ENCODE measurements at places on chromosomes 11 and 22.
A peak's percentile ranks its signal among the peaks of the same experiment; 100 is the strongest.

DNA sequence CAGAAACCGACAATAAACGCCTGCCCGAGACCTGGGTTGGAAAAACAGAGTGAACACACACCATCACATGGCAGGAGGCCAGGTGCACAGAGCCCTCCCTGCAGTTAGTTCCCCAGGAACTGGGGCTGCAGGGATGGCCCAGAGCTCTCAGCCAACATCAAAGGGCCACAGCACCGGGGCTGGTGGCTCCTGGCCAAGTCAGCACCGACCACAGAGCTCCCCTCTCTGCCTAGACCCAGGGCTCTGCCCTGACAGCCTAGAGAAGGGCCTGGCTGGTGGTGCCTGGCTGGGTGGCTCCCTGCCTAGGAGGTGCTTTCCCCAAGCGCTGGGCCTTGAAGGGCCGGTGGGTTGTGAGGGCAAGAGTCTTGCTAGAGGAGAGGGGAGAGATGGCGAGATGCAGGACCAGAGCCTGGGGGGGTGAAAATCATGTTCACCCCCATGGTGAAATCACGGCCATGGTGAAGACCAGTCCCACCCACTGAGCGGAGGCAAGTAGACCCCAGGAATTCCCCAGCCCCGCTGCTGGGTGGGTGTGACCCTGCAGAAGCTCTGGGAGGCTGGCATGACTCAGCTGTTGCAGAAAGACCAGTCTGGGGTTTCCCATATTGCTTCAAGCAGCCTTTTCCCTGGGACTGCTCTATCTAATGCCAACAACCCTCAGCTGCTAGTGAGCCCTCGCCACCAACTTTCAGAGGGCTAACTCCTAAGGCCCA lies 7.2 kb upstream of the BID start:
- peak; percentile 75 for DNase-seq

DNA sequence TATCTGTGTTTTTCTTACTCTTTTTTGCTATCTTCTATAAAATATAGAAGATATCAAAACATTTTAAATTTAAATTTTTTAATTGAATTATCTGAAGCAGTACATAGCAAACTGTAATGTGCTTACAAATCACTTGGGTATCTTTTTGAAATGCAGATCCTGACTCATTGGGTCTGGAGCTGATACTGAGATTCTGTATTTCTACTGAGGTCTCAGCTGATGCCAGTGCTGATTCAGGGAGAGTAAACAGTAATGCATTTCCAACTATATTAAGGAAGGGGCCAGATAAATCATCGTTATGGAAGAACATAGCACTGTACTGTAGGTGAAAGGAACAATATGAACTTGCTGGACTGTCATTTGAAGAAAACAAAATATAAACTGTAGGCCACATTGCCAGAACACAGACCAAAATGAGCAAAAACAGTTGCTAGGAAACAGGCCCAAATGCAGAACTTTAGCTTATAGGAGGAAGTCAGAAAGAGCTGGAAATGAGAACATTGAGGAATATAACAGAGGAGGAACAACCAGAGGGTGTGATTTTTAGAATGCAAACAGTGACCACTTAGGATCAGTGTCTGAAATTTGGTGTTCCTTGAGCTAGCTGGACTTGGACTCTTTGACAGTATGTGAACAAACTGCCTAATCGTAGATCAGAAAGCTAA lies 3.3 kb downstream of the ARL14EP start:
- no peak for DNase-seq

- no peak for DNase-seq
Measured at GRCh38 chr11:128424271-128424711, 163.1 kb downstream of the ETS1 start.

GRCh38 chr22:49010901-49011300 lies 816.8 kb downstream of the BRD1 start:
- DNase-seq, result no peak

DNA sequence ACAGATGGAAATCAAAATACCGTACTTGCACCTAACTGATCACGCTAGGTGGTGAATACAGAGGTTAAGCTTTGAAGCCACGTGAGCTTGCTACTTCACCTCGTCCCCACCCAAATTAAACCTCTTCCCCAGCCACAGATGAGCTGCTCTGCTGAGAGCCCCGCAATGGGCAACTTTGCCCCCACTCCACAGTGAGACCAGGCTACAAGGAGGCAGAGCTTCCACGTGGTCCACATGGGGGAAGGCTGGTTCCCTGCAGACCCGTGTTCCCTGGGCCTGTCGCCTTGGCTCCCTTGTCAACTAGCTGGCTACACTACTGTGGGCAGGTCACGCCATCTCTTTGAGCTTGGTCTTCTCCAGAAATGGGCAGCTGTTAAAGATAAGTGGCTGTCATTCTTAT lies 10.9 kb downstream of the CD5 start:
- no peak for DNase-seq

- DNase-seq, result peak; percentile 67
Measured at GRCh38 chr22:46934746-46935491, 172.5 kb downstream of the TBC1D22A start.

DNA sequence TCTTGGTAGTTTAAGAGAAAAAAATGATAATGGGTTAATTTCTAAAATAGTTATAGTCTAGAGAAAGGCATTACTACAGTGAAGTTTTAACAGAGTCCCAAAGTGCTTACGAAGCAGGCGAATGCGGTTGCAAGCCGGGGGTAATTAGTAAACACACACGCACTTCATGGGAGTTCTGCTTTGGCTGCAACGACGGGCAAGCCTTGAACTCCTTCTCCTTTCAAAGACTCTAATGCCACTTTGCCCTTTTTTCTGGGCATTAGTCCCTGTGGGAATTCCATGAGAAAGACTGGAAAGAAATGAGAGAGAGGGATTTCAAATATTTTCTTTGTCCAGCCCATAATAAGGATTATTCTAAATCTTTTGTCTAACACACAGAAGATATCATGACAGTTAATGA lies 66.1 kb downstream of the TENM4 start:
- DNase-seq, result no peak

DNA sequence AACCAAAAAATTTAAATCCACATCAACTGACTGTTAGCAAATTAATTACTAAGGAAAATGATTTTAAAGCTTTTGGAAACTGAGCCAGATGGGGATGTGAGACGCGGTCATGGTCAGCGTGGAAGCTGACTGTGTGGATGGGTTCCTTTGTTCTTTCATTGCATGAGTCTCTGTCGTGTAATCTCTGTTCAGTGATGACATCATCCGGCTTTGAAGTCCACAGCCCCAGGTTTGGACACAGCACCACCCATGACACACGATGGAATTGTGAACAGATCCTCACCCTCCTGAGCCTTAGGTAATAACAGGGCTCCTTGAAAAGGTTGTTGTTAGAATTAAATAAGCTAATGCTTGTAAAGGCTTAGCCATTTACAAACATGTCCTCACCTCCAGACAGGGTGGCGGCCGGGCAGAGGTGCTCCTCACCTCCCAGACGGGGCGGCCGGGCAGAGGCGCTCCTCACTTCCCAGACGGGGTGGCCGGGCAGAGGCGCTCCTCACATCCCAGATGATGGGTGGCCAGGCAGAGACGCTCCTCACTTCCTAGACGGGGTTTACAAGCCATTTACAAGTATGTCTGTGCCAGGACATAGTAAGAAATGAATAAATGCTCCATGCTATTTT lies 677.3 kb downstream of the TBC1D22A start:
- DNase-seq, result no peak

DNA sequence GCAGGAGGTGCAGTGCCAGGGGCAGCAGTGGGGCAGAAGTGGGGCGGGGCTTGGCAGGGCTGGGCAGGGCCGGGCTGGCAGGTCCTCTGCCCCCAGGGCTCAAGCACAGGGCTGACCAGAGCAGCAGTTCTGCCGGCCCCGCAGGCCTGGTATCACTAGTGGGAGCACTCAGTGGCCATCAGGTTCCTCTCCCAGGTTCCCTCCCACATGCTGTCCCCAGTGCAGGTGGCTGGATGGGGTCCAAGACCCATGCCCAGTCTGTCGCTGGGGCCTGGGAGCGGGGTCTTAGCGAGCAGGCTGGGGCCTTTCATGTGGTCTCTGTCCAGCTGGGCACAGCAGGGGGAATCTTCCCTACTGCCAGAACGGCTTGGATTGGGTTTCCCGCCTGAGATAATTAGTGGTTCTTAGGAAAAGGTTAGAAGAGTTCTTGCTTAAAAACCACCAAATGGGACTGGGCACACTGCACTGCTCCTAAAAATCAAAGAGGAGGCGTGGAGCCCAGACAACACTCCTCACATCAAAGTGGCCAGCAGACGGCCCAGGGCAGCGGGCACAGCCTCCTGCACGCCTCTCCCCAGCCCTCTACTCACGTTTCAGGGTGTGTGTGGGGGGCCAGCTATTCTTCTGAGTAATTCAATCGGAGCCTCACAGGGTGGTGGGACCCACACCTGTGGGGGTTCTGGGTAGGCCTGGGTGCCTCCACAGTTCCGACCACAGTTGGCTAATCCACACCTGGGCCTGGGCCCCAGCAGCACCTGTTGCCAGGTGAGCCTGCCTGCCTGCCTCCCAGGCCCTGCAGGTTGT lies 45.6 kb downstream of the TPCN2 start:
- no peak for DNase-seq

- no peak for DNase-seq
Measured at GRCh38 chr22:41094041-41094593, 1.7 kb downstream of the EP300 start.

- DNase-seq, result no peak
Measured at GRCh38 chr11:69654001-69654659, 13.2 kb downstream of the CCND1 start.

GRCh38 chr11:43359422-43359818 lies 700 bp downstream of the TTC17 start:
- no peak for DNase-seq

GRCh38 chr11:116989184-116989583 lies 109.0 kb downstream of the SIK3 start:
- no peak for DNase-seq

DNA sequence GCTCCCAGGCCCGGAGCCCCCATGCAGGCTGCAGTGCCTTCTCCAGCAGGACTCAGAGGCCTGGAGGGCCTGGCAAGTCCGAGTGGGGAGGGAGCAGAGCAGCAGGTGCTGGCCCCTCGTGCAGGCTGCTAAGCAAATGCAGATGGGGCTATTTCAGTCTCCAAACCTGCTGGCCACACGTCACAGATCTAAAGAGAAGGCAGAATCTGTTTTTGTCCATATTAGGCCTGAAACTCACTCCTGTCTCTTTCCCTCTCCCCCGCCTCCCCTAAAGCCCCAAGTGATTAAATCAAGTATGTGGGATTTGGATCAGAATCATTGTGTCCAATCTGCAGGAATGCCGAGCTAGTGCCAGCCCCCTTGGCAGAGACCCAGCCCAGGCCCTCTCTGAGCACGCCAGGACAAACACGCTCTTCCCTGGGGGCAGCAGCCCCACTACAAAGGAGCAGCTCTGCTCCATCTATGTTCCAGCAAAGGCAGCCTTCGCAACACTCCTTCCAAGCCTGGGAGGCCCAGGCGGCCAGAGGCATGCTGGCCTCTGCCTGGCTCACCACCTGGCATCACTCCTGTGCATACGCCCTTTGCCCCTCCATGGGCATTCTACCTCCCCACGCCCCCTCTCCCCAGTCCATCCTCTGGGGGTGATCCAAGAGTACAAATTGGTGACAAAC lies 26.5 kb downstream of the RPL27A start:
- DNase-seq, result peak; percentile 94

- DNase-seq, result no peak
Measured at GRCh38 chr11:68226421-68226820, 13.3 kb upstream of the KMT5B start.

DNA sequence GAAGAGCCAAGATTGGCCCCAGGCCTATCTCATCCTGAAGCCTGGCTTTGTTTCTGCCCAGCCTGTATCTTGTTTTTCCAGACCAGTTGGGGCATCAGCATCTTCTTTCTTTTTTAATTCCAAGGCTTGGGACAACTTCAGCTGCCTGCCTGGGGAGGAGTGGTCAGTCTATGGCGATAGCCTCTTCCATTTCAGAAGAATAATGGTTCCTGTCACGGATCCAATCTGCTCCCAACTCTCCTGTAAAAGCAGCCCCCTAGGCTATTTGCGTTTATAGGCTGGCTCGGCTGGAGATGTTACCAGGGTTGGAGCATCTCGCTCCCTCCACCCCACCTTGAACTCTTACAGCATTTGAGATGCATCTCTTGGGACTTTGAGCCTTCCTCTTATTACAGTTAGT lies 145.2 kb upstream of the CADM1 start:
- no peak for DNase-seq

DNA sequence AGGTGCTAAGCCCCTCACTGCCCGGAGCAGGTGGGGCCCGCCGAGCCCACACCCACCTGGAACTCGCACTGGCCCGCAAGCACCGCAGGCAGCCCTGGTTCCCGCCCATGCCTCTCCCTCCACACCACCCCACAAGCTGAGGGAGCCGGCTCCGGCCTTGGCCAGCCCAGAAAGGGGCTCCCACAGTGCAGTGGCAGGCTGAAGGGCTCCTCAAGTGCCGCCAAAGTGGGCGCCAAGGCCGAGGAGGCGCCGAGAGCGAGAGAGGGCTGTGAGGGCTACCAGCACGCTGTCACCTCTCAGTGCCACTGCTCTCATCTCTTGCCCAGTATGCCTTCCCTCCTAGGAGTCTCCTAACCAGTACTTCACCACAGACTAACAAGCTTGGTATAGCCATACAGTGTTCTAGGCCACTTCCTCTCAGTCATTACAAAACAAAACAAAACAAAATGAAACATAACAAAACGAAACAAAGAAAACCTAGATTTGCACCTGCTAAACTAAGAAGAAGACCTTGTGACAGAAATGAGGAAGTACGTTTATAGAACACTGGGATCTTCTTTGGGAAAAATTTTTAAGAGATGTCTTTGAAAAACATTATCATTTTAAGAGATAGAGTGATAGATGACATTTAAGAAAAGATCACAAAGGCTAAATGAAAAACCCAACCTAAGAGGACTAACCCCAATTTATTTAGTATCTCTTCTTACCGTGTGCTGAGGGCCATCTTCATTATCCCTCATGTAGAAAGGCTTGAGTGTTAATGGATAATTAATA lies 47.7 kb upstream of the GAB2 start:
- no peak for DNase-seq

DNA sequence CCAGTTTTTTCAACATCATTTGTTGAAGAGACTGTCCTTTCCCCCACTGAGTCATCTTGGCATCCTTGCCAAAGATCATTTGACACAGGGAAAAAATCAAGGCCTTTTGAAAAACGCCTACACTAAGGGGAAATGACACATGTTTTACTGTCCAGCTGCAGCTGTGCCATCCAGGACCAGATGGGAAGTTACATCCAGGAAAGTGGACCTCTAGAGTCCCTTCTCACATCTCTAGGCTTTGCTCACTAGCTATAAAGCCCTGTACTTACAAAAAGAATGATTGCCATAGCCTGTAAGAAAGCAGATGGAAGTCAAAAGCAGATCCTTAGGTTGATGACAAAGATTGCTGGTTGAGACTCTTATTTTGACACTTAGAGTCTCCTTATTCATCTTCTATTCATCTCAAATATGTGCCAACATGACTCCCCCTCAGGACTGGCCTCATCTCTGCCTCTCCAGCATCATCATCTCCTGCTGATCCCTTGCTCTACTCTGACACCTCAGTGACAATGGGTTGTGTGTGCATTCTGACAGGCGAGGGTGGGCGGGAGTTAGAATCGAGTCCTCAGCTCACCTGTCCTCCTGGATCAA lies 22.8 kb downstream of the OSBP2 start:
- DNase-seq, result peak; percentile 49

DNA sequence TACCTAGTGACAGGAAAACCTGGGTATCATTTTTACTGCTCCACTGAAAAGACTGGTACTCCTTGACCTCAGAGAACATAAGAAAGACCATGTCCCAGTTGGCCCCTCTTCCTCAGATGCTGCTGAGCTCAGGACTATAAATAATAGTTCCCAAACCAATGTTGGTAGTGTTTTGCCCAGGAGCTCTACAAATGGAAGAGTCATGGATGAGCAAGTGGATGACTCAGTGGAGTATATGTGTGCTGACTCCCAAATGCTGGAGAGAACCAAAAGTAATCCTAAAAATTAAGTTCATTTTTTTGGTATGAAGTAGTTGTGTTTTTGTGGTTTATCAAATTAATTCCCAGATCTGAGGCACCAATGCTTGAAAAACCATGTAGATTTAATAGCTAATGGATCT lies 482.0 kb downstream of the KCNA4 start:
- no peak for DNase-seq
